Fibroblast of skin of right biceps (primary cell): ENCODE measurements at places on chromosomes 6 and 20.
A peak's percentile ranks its signal among the peaks of the same experiment; 100 is the strongest.

DNA sequence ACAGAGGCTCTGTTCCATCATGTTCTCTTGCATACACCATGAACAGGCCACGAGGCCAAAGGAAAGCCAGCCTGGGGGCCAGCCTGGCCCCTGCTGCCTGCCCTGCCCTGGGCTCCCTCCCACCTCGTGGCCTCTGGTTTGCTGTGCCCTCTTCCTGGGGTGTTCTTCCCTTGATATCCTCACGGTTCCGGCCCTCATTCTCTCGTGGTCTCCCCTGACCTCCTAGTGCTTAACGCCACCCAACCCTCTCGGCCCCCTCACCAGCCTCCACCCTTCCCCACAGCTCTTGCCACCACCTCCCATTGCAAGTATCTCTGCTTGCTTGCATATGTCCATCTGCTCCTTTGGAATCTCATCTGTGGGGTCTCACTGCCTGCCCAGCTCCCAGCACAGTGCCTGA is 73.0 kb downstream of the GNAS-AS1 start:
- DNase-seq = no peak

DNA sequence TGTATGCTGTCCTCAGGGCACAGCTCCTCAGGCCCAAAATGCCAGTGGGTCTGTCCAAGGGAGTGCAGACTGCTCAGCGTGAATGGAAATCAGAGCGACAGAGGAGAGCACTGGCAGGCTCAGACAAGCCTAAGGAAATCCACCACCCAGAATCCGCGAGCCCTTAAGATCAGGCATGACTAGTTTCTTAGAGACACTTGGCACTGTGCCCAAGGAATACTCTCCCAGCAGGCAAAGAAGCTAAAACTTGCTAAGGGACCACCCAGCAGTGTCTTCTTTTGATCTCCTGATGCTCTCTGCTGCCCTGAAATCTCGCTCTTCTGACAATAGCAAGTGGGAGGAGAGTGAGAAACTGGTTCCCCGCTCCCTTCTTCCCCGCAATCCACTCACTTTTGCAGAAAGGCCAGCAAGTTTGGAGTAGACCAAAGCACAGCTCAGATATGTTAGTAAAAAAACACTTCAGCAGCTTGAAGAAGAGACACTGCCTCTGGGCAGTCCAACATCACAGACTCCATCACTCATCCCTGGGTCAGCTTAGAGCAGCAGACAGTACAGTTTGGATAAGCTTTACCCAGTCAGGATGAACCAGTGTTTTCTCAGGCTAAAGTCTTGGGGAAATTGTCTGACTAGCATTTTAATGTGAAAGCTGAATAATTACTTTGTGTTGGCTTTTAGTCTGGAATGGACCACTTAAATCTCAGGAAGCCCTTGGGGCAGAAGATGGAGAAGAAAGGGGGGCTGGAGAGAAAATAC is 32.4 kb downstream of the TRAF3IP2 start:
- peak; percentile 91 for DNase-seq

DNA sequence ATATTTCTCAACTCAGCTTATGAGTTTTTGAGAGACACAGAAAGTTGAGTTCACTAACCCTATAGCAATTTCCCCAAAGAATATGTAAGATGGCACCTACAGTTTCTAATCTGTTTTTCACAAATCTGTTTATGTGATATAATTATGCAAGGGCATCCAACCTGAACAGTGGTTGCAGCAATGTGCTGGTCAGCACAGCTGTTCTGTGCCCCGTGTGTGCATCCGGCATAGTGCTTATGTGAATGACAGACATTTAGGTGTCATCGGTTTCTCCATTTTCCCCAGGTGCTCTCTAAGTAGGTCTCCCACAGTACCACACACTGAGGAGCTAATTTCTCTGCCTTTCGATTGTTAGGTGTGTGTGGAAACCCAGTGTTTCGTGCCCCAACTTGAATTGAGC is 7.7 kb upstream of the BACH2 start:
- DNase-seq = no peak

- no peak for DNase-seq
Measured at GRCh38 chr6:138239774-138240173, 21.5 kb upstream of the PBOV1 start.

DNA sequence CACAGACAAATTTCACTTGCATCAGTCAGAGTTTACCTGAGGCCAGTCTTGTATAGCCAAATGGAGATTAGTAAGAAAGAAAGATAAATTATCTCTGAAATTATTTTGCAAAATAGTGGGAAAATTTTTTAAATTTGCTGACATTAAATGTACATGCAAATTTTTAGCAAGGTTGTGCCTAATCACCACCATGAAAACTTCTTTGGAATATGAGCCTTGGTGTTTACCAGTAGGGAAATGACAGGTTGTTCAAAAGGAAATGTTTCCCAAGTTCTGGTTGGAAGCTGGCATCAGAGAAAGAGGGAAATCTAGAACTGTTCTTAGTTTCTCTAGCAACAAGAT is 34.4 kb upstream of the LOC128125822 start:
- no peak for DNase-seq

DNA sequence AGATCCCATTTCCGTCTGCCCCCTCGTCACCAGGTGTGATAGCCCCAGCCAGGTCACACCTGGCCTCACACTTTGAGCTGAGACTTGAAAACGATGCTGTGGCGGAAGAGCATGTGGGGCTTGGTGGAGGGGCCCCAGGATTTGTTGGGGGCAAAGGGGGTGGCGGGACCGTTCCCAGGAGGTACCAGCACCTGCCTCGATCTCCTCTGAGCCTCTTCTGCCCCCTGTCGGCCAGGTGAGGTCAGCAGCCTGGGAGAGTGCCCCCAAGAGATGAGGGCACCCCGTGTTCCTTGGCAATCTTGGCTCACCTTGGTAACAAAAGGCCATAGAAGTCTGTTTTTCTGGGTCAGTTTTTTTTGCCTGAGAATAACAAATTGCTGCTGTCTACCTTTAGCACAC is 25.4 kb downstream of the SPATA2 start:
- no peak for DNase-seq

DNA sequence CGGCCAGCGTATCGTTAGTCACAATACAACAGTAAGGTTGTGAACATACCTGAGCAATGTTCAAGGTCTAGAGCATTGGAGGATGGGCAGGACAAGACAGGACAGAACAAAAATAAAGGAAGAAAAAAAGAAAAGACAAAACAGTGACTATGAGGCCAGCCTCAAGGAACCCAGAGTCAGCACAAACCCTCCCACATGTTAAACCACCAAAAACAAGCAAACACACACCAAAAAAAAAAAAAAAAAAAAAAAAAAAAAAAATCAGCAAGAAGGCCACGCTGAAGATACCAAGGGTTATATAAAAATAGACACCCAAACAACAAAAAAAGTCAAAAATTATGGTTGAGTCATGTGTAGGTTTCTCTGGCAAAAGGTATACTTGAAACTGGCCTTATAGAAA is 12.8 kb downstream of the MED23 start:
- no peak for DNase-seq

DNA sequence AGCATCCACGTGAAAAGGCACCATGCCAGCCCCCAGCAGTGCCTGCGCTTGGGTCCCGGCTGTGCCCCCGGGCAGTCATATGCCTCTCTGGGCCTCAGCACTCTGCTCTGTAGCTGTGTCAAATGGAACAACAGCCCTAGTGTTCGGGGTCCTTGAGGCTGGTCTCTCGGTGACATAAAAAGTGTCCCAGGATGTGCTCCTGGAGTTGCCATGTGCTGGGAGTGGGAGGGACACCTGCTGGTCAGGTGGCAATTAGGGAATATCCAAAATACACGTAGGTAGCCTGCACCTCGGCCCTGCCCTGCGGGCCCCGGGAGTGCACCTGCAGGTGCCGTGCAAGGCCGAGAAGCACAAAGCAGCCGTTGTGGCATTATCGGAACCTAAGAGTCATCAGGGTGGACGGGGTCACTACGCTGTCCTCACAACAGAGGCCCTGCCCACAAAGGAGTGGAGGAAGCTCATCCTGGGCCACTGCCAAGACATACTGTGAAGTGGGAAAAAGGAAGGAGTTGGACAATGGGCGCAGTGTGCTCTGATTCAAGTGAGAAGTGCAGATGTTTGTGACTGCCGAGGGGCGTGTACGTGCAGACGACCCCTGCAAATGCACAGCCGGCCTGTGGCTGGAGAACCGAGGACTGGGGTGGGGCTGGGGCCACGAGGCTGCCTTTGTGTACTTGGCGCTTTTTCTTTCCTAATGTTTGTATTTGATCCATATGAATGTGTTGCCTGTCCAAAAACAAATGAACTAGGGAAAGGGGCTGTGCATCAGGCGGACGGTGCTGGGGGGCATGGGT is 24.6 kb downstream of the SLCO4A1 start:
- no peak for DNase-seq

- DNase-seq = peak; percentile 6
Measured at GRCh38 chr20:59939052-59939878, 840 bp downstream of the PPP1R3D start.

- no peak for DNase-seq
Measured at GRCh38 chr20:16877053-16877554, 128.9 kb downstream of the OTOR start.
